ENCODE measurements at places on chromosomes 4 and X.

- no peak for DNase-seq
These were observed 58.6 kb upstream of the ADRA2C start for GRCh38 chr4:3707423-3708102.

DNA sequence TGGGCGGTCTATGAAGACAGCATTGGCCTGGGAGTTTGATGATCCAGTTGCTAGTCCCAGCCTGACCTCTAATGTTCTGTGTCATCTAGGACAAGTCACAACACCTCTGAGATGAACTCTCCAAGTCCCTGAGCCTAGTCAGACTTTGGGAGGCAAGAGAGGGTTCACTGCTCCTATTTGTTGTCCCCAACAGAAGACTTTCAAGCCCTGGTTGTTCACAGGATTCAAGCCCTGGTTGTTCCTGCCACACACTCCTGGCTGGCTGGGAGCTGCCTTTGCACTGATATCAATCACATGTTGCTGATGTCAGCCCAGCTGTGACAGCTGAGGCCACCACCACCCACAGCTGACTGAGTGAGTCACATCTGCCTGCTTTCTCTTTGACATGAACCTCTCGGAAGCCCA lies 253.2 kb upstream of the RASGEF1B start:
- no peak for DNase-seq

DNA sequence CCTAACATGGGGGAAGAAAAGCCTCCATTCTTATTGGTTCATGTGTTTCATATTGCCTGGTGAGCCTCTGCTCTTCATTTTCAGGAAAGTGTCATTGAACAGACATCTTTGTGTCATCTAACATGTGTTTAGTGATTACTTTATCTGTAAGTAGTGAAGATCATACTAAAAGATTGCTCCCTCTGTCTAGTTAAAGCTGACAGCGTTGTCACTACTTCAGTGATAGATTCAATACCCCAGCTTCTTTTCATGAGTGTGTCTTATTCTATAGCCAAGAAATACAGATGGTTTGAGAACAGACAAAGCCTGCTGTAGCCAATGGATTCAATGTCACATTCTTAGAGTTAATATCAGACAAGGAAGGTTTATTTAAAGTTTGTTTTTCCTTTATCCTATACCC lies 85.1 kb downstream of the NKX6-1 start:
- DNase-seq, result no peak

DNA sequence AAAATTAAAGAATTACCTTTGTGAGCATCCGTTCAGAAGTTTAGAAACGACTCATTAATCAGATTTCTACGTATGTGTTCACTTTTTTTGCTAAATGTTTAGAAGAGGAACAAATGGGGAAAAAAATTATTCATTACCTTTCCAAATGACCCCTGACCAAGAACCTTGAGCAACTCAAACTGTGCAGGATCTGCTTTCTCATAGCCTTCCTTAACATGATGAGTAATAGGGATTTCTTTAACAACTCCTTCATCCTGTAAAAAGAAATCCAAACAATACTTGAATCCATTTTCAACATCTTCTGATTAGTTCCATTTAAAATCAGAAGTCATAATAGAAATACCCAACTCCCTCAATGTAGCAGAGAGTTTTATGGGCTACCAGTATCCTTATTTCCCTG lies 32.1 kb downstream of the RPS6KA6 start:
- DNase-seq, result no peak

DNA sequence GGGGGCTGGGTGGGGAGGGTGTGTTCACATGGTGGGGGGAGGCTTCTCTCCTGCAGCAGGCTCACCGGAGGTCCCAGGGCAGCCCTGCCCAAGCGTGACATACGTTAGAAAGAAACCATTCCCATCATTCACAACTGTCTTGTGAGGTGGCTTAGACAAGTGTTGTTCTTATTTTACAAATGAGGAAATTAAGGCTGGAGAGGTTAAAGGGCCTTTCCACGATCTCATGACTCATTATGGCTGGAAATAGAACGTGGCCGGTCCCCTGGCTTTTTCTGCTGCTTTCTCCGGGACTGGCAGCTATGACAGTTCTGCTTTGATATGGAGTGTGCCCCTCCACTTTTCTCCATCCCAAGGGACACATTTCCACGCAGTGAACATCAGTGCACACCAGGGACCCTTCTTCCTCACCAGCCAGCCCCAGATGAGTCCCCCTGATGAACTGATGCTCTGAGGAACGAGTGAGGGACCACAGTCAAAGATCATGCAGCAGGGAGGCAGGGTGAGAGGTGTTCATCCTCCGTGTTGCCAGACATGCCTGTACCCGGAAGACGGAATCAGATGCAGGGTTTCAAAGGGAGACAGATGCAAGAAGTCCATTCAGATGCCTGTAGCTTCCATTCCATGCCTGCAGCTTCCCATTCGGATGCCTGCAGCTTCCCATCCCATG lies 64.0 kb upstream of the ACSL1 start:
- no peak for DNase-seq

- DNase-seq, result no peak
These were observed 319.6 kb upstream of the BMP3 start for GRCh38 chr4:80710748-80711451.

DNA sequence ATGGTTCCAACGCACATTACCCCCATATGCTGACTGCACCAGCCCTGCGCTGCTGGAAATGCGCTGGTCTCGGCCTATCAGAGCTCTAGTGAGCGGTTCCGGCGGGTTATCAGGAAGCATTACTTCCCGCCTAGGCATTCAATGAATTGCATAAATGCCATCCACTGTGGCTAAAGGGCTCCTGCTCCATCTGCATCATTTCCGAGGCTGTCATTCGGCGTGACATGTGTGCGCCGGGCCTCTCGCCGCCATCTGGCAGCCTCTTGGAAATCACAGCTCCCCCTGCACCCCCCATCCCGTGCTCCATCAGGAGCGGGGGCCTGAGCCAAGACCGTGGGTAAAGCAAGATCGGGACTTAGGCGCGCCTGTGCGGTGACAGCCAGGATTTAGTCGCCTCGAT lies 64.4 kb downstream of the SEPSECS start:
- DNase-seq, result no peak

DNA sequence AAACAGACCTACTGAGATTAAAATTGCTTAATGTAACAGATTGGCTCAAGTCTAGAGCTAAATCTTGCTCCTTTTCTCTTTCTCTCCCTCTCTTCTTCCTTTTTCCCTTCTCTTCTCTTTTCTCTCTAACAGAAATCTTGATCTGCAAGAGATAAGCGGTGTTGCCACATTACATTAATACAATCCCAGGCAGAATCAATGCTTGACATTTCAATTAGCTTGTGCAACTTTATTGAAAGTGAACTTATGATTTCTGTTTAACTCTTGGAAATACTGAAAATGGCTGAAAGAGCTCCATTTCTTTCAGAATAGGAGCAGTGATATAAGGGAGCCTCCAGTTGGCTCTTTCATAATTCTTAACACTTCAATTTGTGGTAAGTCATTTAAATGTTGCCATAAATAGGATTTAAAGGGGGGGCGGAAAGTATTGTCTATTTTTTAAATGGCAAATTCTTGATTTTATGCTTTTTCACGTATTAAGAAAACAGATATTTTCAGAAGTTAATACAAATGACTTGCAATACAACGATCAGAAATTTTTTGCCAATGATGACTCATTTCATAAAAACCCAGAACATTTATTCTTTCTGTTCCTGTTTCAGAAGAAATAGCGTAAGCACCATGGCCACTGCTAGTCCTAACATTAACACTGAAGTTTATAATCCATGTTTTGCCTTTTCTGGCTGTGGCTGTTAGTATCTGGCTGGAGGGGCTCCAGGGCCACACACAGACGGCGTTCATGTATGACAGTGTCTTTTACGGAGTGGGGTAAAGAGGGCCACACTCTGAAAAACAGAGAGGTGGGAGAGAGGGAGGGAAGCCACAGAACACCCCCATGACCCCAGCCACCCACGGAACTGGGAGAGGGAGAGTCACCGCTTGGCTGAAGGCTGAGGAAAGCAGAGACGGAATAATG lies 115.7 kb upstream of the FAT1 start:
- DNase-seq, result no peak

- no peak for DNase-seq
These were observed 315.7 kb downstream of the FBXW7 start for GRCh38 chr4:152220201-152220666.

DNA sequence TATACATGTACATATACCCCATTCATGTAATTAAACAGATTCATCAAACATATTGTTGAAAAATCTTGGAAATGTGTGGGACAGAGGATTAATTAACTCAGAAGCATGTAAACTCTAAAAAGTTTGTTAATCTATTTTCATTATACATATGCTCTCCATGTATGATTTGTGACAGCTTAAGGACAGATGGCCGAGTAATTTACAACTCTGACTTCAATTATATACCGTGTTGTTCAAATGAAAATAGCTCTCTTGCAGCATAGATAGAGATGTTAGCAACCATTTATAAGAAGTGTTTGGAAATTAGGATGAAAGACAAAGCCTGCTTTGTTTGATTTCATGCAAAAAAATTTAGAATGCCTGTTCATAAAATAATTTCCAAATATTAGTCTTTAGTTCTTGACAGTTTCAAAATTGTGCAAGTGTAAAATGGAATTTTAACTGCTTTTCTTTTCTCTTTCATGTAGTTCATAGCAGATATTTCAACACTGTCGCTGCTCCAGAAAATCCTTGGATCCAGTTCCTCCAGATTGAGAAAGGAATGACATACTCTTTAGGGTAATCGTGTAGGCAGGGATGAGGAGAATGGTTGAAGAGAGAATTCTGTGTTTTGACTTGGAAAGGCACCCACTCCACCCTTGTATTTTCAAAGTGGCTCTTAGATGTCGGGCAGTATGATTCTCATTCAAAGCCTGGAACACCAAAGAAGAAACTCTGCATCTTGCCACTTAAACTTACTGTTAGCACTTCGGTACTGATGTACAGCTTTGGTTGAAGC lies 23.1 kb downstream of the AFF2 start:
- no peak for DNase-seq

- no peak for DNase-seq
These were observed 52.3 kb upstream of the PDK3 start for GRCh38 chrX:24412637-24413363.

- no peak for DNase-seq
These were observed 310.5 kb downstream of the RAPGEF2 start for GRCh38 chr4:159413306-159413943.

DNA sequence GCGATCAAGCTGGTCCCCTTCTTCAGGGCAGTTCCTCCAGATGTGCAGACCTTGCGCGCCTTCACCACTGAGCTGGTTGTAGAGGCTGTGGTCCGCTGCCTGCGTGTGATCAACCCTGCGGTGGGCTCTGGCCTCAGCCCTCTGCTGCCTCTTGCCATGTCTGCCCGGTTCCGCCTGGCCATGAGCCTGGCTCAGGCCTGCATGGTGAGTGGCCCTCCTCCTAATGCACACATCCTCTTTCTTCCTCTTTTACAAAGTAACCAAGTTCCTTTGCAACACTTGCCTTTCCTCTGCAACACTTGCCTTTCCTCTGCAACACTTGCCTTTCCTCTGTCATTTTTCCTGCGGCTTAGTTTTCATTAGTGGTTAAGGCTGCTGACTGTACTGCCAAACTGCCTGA lies 1.8 kb downstream of the CCDC22 start:
- no peak for DNase-seq

DNA sequence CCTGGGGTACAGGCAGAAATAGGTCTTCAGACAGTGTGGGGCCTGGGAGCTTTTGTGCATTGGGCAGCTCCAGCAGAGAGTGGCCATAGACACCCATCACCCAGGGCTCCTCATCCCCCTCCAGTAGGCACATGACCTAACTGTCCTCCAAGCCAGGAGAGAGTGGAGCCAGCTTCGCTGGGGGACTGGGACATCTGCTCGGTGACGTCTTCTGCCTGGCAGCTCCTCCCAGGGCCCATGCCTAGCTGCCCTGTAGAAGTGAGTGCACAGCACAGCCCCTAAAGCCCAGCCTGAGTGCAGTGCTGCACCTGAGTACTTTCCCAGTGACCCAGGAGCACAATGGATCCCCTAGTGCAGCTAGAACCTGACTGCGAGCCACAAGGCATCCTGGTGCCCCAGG lies 279.7 kb upstream of the SLC7A11 start:
- no peak for DNase-seq

- no peak for DNase-seq
These were observed 11.6 kb upstream of the ARHGAP36 start for GRCh38 chrX:131046596-131046995.

DNA sequence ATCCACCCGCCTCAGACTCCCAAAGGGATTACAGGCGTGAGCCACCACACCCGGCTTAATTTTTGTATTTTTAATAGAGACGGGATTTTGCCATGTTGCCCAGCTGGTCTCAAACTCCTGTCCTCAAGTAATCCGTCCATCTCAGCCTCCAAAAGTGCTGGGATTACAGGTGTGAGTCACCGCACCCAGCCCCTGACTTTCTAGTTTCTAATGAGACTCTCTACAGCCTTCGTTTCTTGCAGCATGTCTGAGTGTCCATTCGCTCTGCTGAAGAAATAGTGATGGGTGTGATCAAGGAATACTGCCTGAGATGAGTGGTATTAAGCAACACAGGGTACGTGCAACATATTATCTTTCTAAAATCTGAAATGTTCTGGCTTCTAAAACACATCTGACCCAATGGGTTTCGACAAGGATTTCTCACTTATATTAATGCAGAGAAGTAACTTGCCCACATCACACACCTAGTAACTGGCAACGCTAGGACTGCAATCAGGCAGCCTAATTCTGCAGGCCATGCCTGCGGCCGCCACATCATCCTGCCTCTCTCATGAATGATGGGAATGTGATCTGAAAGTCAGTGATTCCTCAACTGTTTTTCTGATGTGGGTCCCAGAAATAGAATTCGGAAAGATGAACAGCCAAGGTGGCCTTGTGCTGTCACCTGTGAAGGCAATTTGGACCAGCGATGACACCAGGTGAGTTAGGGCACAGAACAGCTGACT lies 74.3 kb downstream of the RBM47 start:
- DNase-seq, result no peak

DNA sequence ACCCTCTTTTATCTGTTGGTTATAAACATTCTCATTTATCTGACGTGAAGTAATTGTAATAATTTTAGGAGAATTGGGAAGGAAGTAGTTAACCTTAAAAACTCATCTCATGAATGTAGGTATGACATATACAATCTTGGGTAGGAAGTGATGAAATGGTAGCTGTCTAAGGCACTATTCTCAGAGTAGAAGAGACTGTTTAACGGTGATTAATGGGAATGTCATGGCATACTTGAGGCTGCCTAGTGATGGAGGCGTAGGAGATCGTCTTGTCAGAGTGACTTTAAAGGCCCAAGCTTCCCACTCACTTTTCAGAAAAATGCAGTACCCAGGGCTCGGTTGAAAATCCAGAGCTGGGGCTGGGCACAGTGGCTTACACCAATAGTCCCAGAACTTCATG lies 19.4 kb upstream of the AGA start:
- DNase-seq, result no peak

GRCh38 chrX:112851806-112852205 lies 11.2 kb upstream of the AMOT start:
- no peak for DNase-seq

DNA sequence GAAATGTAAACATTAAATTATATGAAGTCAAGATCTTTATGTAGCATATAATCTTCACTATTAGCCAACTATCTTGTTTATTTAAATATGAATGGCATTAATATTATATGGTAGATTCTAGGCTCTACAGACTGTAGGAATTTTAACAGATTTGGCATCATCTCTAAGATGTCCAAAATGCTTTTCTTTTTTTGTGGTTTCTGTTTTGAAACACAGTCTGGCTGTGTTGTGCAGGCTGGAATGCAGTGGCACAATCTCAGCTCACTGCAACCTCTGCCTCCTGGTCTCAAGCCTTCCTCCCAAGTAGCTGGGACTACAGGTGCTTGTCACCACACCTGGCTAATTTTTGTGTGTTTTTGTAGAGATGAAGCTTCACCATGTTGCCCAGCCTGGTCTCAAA lies 76.2 kb downstream of the ELOVL6 start:
- no peak for DNase-seq
